K562 (cell line): ENCODE measurements at places on chromosomes 7 and 10.

GRCh38 chr7:112140600-112140999, 65.6 kb downstream of the DOCK4 start:
- no peak for DNase-seq

GRCh38 chr10:71975087-71975870, 11.1 kb downstream of the CHST3 start:
- no peak for DNase-seq

- DNase-seq = peak; percentile 54
Measured at GRCh38 chr7:100890653-100891567, 1.4 kb upstream of the UFSP1 start.

GRCh38 chr7:25095516-25096345, 29.3 kb downstream of the CYCS start:
- no peak for DNase-seq

DNA sequence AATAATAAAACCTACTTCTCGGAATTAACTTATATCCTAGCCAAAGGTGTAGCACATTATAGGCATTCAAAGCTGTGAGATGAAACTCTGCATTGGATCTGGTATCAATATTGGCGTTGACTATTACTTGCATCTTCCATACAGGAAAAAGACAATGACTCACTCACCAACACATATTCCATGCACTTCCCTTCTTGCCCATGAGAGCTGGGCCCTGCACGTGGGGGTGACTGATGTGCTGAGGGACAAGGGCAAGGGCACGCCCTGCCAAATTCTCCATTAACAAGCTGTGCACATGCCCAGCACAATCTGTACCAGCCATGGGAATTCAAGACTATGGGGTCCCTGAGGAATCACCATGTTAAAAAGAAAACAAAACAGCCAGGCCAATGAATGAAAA, 188.1 kb upstream of the PDE1C start:
- DNase-seq = no peak

GRCh38 chr10:26739071-26739631, 41.6 kb downstream of the PDSS1 start:
- no peak for DNase-seq

GRCh38 chr10:93190372-93190771, 116.7 kb downstream of the CYP26A1 start:
- DNase-seq = no peak

DNA sequence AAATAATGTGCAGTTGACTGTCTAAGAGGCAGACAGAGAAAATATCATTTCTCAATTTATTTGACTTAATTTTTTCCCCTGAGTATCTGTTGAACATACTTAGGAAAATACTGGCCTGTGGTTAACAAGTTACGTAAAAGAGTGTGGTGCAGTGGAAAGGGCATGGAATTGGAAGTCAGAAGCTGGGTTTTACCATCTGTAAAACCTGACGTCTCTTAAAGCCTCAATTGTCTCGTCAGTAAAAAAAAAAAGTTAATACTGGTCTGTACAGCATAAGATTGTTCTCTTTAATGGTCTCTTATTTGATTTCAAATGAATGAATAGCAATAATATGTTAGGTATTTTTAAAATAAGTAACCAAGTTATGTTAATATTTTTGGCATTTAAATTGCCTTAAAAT, 67.8 kb downstream of the PHTF2 start:
- DNase-seq = no peak

DNA sequence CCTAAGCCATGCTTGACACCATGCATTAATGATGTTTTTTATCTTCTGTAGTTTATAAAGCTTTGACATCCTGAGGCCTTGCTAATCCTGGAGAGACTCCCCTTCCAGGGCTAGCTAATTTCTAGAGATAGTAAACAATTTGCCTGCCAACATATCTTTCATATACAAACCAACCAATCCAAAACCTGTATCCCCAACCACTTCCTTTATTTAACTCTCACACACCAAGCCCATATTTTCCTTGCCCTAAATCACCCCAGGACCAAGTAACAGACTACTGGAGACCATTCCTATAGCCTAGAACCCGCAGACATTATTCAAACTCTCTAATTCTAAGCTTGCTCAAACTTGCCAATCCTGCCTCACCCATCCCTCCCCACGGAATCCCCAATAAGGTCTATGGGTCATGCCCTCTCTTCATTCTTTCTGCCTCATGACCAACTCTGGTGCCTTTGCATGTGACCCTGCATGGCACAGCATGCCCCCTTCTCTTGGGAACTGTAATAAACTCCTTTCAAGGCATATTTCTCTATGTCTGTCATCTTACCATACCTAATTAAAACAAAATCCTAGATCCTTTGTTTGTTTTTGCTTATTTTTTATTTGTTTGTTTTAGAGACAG, 116.6 kb upstream of the CACUL1 start:
- DNase-seq = no peak

DNA sequence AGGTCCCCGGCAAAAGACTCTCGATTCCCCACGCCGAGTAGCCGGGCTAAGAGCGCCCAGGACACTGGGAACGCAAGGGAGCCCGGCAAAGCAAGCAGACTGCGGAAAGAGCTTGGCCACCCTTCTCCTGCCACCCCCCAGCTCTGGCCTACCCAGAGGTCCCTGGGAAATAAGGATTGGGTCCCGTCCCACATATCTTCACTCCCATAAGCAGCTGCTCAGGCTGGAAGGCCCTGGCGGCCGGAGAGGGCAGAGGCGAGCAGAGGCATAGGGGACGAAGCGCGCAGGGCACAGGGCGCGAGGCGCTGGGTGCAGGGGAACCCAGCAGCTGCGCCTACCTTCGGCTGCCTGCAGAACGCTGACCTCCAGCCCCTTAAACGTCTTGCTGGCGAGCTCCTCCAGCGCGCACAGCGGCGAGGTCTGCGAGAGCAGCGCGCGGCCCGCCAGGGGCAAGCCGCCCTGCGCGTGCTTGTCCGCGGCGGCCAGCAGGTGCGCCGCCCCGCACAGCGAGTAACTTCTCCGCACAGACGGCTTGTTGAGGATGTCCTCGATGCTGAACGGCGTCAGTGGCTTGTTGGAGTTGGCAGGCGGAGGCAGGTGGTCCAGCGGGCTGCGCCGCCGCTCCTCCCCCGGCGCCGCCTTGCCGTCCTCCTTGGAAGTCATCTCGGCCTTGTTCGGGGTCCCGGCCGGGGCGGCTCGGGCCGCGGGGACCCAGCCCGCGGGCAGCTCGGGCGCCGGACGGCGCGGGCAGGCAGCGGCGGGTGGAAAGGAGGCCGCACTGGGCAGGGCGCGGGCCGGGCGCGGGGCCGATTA, 904 bp downstream of the LBX1 start:
- DNase-seq = no peak

GRCh38 chr7:92834507-92835260, 1.7 kb downstream of the CDK6 start:
- peak; percentile 27 for DNase-seq

GRCh38 chr10:128296253-128297007, 170.2 kb upstream of the MKI67 start:
- no peak for DNase-seq

- DNase-seq = no peak
Measured at GRCh38 chr10:13969792-13970140, 361.0 kb downstream of the FRMD4A start.

GRCh38 chr7:92835851-92836488, 403 bp downstream of the CDK6 start:
- peak; percentile 73 for DNase-seq

DNA sequence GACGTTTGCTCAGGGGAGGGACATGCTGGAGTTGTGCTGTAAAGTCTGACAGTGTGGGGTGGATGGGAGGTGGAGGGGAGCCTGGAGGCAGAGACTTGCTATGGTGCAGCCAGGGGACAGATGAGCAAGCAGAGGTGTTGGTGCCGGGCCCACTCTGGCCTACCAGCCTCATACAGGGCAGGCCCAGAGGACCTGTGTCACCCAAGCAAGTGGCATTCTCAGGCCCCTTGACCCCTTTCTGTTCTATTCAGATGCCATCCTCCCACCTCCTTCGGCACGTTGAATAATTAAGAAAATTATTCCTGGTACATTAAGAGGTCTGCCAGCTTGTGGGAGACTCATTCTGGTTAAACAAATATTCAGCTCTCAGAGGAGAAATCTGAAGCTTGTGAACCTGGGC, 8.5 kb downstream of the WDFY4 start:
- DNase-seq = no peak

DNA sequence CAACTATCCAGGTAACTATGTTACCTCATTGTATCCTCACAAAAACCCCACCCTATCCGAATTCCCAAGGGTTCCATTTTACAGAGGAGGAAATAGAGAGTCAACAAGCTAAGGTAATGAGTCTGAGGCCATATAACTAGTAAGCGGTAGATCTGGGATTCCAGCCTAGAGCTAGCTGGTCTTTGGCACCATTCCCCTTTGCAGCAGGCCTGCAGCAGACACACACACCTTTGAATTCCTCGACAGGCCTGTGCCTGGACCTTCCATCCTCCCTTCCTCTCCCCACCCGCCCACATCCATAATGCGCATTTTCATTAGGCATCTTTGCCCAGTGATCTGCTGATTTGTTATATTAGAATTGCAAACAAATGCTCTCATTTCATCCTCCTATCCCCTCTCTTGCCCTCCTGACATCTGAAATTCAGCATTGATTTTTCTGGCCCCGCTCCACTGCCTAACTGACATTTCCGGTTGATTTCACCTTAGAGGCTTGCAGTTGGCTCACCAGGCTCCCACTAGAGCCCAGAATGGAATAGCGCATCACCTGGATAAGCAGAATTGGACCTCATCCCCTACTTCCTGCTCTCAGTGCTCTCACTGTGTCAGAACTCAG, 129.5 kb downstream of the PLXNA4 start:
- DNase-seq = no peak

DNA sequence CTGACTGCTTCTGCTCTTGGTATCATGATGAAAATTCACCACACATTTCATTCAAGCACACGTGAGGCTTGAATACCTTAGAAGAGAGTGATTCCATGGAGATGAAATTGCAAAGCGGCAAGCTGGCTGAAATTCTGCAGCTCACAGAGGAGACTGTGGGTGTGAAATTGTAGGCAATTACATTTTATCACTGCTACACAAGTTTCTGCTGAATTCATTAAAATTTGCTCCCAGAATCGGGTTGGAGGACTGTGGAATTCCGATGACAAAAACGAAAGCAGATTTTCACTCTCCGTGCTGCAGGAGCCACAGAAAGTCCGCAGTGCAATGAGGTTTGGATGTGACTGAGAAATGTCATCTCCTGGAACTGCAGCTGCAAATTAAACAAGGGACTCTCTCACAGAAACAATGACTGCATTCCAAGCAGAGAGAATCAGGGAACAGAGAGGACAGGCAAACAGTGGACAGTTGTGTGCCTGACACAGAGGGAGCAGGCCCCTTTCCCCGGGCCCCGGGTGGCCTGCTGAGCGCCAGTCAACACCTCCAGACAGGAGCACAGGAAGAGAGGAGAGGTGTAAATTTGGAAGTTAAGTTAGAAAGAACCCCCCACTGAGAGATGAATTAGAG, 109.1 kb downstream of the C10orf90 start:
- DNase-seq = no peak

DNA sequence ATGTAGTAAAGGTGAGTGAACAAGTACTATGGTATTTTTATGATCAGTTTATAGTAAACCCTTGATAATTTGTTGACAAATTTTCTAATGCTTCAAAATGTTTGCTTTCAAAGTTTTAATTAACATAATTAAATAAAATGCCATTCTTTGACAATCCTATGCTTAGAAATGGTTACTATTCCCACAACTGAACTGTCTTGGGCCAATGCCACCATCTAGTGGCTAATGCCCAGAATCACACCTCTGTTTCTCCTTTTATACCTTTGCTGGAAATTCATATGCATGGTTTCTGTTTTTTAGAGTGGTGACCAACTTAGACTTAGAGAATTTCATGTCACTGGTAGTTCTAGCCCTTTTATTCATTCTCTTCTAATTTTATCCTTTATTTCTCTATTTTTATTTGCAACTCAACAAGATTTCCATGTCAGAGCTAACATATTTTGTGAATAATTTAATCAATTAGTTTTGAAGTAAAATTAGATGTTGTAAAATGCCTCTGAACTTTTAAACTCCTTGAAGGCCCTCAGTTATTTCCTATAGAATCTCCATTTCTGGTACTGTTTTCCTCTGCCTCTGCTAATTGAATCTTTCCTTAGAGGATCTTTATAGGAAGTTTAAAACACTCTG, 31.1 kb downstream of the PCGF5 start:
- DNase-seq = peak; percentile 40

DNA sequence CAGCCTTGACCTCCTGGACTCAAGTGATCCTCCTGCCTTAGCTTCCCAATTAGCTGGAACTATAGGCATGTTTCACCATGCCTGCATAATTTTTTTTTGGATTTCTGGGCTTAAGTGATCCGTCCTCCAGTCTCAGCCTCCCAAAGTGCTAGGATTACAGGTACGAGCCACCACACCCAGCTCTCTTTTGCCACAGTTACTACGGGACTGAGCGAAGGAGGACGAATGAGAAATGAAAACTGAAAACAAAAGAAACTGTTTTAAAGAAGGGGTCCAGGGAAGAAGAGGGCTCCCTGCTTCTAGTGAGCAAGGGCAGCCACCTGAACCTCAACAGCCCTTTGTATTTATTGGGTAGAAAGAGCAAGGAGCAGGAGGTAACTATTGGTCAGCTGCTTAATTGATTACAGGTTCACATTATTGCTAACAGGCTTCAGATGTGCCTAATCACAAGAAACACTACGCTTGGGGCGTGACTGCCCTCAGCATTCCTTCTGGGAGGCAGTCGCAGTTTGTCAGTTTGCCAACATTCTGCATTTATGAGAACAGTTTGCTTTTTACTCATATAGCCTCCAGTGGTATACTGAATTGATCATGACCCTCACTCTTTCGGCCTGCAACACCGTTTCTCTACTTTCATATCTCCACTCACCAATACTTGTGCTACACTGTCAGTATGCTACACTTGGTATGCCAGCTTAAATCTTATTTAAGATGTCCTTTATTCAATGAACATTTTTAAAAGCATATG, 676.8 kb downstream of the DNAJB9 start:
- no peak for DNase-seq

GRCh38 chr10:71697938-71698709, 21.5 kb downstream of the C10orf105 start:
- peak; percentile 78 for DNase-seq

GRCh38 chr7:43758029-43758821, at the start of gene BLVRA:
BLVRA (plus strand) TSS chr7:43758680; CDS start chr7:43771159, 12,479 bp downstream.
- peak; percentile 98 for DNase-seq

DNA sequence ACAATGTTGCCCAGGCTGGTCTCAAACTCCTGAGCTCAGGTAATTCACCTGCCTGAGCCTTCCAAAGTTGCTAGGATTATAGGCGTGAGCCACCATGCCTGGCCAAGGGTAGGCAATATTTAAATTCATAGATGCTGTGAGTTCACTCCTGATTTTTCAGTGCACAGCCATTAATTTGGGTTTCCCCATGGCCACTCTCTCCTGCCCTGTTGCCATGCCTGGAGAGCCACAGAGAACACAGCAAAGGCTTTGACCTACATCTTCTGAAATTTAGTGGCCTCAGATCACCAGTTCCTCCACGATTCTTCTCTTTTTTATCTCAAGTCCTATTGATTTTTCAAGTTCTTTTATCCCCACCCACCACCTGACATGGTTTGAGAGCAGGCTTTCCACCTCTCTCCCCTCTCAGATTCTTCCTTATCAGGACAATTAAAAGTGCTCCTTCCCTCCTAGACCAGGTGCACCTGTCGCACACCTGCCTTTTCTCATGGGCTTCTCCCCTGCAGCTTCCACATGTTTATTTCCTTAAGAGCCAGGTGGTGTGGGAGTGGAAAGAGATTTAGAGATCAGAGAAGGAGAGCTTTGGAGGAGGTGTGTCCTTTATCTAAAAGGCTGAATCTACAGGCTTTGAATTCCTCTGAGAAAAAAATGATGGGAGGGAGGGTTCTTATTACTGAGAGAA, 123.8 kb downstream of the ADRA2A start:
- DNase-seq = no peak
